ENCODE measurements at places on chromosomes 13 and 19.

- no peak for DNase-seq
These were observed at the start of gene CLEC4G for GRCh38 chr19:7732045-7732444. CLEC4G (minus strand) TSS chr19:7732110; CDS start chr19:7732102, 8 bp downstream.

- no peak for DNase-seq
These were observed 3.5 kb upstream of the ZIC5 start for GRCh38 chr13:99974939-99975561.

GRCh38 chr13:62305756-62306155 is 890.1 kb upstream of the PCDH20 start:
- no peak for DNase-seq

GRCh38 chr19:28196101-28196500 is 1016.9 kb downstream of the UQCRFS1 start:
- no peak for DNase-seq

DNA sequence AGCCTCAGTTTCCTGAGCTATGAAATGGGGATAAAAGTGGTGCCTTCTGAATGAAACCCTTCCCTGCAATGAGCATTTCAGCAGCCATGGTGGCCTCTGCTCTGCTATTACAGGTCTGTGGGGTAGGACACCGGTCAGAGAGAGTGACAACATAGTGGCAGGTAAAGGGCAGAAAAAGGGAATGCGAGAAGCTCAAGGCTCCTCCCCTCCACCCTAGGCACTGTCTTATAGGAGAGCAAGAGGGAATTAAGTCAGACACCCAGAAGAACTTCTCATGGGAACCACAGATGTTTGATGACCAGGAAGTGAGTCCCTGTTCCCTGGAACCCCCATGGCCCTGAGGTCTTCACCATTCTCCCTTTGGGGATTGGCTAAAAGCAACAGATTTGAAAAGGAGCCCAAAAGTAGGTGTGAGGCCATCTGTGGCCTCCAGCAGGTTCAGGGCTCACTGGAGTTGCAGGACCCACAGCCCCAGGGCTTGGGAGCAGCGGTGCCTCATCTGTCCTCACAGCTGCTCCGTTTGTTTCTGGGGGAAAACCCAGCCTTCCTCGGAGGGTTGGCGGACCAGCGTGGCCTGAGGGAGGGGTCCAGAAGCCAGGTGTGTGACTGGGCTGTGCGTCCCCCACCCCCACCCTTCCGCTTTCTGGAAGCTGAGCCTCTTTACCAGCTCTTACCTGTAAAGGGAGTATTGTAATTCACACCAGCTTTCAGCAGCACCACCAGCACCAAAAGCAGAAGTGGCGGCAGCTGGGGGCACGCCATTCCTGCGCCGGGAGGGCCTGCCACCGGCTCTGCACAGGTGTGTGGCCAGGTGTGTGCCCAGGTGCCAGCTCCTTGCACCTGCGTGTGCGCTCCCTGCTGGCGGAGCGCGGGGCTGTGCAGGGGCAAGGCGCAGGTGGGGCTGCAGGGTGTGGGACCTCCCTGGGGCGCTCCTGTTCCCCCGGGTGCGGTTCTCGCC is 19.4 kb downstream of the IQCN start:
- DNase-seq: no peak

DNA sequence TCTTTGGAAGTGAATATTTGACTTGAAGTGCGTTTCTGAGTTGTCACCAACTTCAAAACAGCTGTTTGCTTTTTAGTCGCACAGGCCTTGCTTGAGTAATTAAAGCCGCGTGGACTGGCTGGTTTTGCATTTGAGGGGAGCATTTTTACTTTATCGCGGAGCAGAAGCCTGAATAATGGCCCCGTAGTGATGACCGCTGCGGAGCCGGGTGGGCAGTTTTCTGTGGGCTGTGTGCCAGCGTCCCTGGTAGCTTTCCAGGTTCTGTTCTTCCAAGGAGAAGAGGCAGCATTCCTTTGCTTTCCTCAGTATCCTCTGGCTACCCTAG is 1.1 kb downstream of the NAA16 start:
- peak; percentile 38 for DNase-seq

- no peak for DNase-seq
These were observed 18.5 kb downstream of the AP3D1 start for GRCh38 chr19:2132731-2133490.

- DNase-seq: no peak
These were observed 1045.6 kb upstream of the PCDH9 start for GRCh38 chr13:68275758-68276157.

Data from amygdala (tissue), 56 donors.